ENCODE measurements at places on chromosomes 16 and 17. TPM values are rescaled to one million over a fixed set of nuclear protein-coding genes. Genes with fewer than 3 reads are reported as not detected.

The GRIN2A gene
- polyA plus RNA-seq: 0.03 TPM

The ACSM2A gene
- polyA plus RNA-seq: 0.90 TPM

The CES5A gene
- not detected for polyA plus RNA-seq

The MYL11 gene
- polyA plus RNA-seq: 0.98 TPM

The TUBB3 gene
- polyA plus RNA-seq: 7.6 TPM

The EPX gene
- polyA plus RNA-seq: not detected

The CCDC200 gene
- polyA plus RNA-seq: not detected

The SDR42E2 gene
- not detected for polyA plus RNA-seq

The NSF gene
- polyA plus RNA-seq: 14.7 TPM

The SEZ6 gene
- 0.21 TPM for polyA plus RNA-seq

The SMPD3 gene
- 0.45 TPM for polyA plus RNA-seq

The UNKL gene
- polyA plus RNA-seq: 7.2 TPM

The BRD7 gene
- polyA plus RNA-seq: 27.4 TPM

The PLCG2 gene
- polyA plus RNA-seq: 16.2 TPM

All from adipose tissue (tissue), 3 donors.